Mucosa of gallbladder (tissue), 1 donor: ENCODE measurements at places on chromosomes 12 and 14.

- no peak for DNase-seq
Measured at GRCh38 chr12:50248883-50249282, 34.4 kb downstream of the LIMA1 start.

- DNase-seq: no peak
Measured at GRCh38 chr14:34833549-34834523, 41.3 kb downstream of the BAZ1A start.

DNA sequence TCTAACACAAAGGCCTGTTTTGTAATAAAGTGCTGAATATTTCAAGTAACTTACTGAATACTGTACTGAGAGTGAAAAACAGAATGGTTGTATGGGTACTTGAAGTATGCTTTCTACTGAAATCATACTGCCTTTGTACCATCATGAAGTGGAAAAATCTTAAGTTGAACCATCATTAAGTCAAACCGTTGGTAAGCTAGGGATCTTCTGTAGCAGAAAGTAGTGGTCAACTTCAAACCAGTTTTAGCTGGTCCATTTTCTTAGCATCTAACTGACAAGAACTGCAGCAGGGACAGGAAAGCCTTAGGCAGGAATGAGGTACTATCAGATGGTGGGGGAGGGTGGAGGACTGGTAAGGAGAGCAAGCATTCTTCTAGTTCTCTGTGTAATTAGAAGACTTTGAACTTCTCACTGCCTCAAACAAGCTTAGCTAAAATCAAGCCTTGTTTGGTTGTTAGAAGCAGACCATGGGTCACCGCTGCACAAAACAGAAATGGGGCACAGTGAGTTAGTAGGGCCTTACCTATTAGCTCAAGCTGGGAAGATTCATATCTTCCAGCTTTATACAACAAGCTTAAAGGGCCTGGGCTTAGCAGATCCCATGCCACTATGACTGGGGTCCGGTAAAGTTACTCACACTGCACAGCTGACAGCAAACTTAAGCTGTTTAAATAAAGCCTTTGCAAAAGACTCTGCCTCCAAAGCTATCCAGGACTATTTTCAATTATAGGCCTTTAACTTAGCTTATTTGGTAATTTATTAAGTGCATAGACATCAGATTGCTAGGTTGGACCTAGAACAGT lies 73.8 kb downstream of the ACADS start:
- DNase-seq: no peak

DNA sequence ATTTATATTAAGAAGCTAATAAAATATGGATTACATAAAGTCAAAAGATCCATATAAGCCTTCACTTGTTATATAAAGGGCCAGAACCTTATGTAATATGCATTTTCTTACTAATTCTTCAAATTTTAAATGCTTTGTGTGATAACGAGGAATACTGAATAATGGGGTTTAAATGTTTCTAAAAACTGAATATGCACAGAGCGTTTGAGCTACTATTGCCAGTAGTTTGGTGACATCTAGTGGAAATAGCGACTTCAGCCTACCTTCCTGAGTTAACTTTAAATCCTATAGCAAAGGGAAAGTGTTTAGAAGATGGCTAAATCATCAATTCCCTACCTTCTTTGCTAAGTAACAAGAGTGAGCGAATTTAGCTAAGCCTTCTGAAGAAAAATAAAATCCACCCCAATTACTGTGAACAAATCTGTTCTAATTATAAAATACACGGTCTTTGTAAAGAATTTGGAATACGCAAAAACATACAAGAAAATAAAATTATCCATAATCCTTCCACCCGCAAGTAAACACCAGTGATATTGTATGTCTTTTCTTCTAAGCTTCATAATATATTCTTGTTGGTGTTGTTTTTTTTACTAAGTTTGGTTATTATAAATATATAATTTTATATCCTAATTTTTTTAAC lies 115.5 kb upstream of the G2E3 start:
- no peak for DNase-seq

DNA sequence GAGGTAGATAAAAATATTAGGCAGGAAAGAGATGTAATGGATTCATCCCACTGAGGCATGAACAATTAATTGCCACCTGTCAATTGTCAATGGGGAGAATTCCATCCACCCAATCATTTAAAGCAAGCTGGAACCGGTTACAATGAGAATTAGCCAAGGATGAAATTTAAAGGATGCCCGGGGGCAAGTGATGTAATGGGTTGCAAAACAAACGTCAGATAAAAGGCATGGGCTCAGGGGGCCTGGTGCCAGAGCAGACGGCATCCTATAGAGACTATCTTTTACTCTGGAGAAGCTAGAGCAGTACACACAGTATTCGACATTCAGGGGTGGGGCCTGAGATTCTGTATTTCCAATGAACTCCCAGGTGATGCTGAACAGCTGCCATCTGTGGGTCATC lies 80.5 kb upstream of the ZFP36L1 start:
- DNase-seq: no peak

DNA sequence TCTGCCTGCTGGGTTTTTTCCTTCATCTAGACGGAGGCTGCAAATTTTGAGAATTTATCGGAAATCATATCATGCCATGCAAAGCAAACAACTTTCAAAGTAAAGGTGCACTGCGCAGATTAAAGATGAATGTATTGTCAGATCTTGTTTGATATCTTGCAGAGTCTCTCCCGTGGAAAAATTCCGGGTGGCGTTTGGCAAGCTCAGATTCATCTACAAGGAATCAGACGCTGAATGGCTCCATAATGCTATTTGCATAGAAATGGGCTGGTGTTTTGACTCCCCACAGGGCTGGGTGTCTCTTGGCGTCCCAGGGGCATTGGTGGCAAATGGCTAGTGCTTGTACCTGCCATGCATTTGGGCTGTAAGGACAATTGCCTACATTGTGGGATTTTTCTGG lies 274.0 kb downstream of the VRK1 start:
- no peak for DNase-seq

- no peak for DNase-seq
Measured at GRCh38 chr12:5511644-5512600, 80.0 kb downstream of the NTF3 start.

- no peak for DNase-seq
Measured at GRCh38 chr12:96155781-96156180, 38.4 kb upstream of the ELK3 start.

- no peak for DNase-seq
Measured at GRCh38 chr12:6332459-6332858, 9.4 kb downstream of the TNFRSF1A start.

DNA sequence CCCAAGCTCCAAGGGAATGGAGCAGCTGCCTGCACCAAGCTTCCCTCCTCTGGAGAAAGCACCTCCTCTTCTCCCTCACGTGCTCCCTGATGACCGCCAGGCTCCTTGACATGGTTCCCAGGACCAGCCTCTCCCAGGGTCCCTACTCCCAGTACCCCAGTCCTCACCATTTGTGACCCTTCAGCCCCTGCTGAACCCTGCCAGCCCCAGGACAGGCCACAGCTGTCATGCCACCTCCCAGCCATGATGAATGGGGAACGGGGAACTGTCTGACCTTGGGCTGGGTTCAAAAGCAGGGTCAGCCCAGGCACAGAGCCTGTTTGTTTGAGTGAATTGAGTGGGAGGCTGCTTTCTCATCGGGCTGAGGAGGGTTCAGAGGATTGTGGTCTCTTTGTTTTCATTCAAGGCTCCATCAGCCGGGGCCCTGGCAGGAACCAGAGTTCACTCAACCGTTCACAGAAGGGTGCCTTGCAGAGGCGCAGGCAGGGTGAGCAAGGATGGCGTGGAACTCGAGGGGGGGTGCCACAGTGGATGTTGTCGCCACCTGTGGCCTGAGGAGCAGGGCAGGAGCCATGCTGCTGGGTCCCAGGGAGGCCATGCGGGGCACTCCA lies 344.5 kb upstream of the SFSWAP start:
- DNase-seq: no peak

DNA sequence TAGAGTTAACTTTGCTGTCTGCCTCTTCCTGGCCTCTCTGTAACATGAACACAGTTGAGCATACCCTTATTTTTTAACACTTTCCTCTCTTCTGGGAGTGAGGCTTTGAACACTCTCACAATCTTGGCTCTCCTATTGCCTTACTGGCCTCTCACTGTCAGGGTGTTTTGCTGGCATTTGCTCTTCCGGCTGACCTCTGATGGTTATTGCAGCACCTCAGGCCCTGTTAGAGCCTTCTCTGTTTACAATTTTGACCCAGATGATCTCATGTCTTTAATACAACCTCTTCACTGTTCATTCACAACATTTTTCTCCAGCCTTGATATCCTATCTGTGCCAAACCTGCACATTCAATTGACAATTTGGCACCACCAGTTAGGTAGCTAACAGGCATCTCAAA lies 357.8 kb upstream of the USP15 start:
- no peak for DNase-seq

- DNase-seq: no peak
Measured at GRCh38 chr12:24719293-24719721, 229.6 kb downstream of the BCAT1 start.

- DNase-seq: no peak
Measured at GRCh38 chr12:24222968-24223367, 273.5 kb upstream of the SOX5 start.

DNA sequence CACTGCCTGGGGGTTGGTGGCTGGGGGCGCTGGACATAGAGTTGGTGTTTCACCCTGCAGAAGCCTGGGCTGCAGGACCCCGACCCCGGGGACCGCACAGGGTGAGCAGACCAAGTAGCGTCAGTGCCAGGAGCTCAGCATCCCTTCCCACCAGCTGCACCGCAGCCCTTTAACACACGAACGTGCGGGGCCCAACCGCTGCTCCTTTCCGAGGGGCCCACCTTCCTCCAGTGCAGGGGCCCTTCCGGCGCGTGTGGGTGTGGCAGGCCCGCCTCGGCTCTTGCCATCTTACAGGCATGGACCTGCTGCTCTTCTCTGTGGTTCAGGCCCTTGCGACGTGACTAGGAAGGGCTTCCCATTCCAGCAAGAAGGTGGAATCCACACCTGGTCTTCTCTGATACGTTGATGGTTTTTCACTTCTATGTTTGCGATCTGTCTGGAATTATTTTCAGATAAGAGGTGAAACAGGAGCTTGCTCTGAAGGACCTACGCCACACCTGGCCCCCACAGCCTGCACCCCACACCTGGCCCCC lies 47.8 kb downstream of the LRCOL1 start:
- DNase-seq: no peak

- DNase-seq: no peak
Measured at GRCh38 chr12:109466821-109467220, 10.3 kb downstream of the KCTD10 start.

DNA sequence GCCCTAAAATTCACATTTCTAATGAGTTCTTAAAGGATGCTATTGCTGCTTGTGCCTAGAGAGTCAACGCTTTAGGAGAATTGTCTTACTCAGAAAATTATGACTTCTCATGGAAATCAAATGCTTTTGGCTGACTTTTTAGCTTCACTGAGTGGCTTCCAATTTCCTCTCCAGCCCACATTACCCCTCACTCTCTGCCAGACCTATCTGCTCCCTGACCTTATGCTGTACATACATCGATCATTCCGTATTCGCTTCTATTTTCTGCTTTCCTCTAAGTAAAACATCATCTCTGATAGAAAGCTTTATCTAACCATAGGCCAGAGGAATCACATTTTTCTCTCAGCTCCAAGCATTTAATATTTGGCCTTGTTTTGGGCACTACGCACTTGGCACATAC lies 12.5 kb upstream of the SMCO3 start:
- no peak for DNase-seq

GRCh38 chr12:131197490-131197889 lies 243.8 kb downstream of the ADGRD1 start:
- DNase-seq: no peak

- no peak for DNase-seq
Measured at GRCh38 chr14:29913566-29913965, 14.1 kb downstream of the PRKD1 start.

GRCh38 chr12:10067942-10068341 lies 30.8 kb downstream of the CLEC1A start:
- DNase-seq: no peak

DNA sequence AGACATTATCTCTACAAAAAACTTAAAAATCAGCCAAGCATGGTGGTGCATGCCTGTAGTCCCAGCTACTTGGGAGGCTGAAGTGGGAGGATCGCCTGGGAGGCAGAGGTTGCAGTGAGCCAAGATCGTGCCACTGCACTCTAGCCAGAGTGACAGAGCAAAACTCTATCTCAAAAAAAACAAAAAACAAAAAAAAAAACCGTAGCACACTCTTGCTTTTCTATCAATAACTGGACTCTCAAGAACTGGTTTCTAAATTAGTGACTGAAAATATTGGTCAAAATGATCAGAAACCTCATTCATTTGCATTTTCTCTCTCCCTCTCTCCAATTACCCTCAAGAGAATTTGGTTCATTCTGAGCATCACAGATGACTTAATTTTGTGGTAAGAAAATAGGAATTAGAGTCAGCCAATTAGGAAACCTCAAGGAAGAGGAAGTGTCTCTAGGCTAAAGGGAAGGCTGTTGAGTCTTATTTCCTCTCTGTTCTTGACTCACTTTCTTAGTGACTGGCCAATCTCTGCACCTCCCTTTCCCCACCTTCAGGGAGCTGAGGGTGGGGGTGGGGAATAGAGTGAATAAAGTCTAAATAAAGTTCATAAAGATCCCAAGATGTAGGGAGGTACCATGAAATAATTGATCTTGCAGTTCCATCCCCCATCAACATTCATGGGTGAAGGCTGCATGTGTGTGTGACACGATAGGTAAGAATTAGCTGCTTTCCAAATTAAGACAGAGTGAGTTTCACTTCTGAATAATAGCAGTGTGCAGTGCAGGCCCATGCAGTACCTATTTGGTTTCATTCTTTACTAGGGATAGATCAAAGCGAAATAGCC lies 6.8 kb upstream of the PSMA6 start:
- no peak for DNase-seq

DNA sequence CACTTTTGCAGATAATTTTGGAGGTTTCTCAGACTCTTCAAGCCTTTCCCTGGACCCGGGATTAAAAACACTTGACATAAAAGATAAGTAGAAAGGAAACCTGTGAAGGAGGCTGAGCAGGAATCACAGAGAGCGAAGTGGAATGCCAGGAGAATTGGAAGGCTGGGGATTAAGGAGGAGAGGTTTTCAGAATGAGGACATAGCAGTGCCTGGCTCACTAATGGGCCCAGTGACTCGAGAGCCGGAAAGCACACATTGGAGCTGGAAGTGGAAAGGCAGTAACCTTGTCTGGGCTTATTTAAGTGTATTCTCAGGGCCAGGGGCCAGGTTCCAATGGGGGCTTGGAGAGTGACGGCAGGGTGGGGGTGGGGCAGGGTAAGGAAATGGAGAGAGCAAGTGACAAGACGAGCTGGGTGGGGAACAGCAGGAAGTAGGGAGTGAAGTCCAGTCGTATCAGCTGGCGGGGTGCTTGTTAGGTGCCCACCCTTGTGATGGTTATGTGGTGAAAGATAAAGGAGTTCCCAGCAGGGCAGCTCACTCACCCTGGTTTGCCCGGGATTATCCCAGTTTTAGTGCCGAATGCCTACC lies 13.1 kb downstream of the EVL start:
- no peak for DNase-seq

GRCh38 chr14:93759719-93760307 lies 28.5 kb downstream of the PRIMA1 start:
- DNase-seq: no peak

- no peak for DNase-seq
Measured at GRCh38 chr12:23742574-23742973, 206.9 kb downstream of the SOX5 start.

- no peak for DNase-seq
Measured at GRCh38 chr12:38689195-38689594, 216.2 kb downstream of the CPNE8 start.
